Stomach (tissue), 19 donors: ENCODE measurements at places on chromosomes 13 and 19.

GRCh38 chr19:42184401-42184861 is 33.0 kb downstream of the DEDD2 start:
- DNase-seq: peak; percentile 89

- DNase-seq: no peak
These were observed 700.0 kb downstream of the PCDH9 start for GRCh38 chr13:66530158-66530557.

GRCh38 chr13:73987618-73988017 is 146.6 kb downstream of the KLF12 start:
- DNase-seq: no peak

GRCh38 chr13:102227741-102228140 is 174.1 kb downstream of the FGF14 start:
- no peak for DNase-seq

GRCh38 chr13:47521890-47522487 is 479.1 kb downstream of the SUCLA2 start:
- no peak for DNase-seq

DNA sequence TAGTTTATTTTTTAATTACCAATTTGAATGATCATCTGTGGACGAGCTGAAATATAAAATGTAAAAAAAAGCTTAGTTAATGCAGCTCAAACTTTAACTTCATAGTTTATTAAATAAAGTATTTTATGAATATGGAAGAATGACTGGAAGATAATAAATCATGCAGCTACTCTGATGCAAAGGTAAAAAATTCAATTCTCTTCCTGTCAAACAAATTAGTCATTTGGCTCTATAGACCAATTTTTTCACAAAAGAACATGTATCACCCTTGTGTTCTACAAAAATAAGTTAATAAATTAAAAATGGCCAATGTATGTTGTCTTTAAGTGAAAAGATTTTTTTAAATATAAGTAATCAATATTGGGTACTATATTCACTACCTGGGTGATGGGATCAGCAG is 26.2 kb downstream of the EXOSC8 start:
- no peak for DNase-seq

DNA sequence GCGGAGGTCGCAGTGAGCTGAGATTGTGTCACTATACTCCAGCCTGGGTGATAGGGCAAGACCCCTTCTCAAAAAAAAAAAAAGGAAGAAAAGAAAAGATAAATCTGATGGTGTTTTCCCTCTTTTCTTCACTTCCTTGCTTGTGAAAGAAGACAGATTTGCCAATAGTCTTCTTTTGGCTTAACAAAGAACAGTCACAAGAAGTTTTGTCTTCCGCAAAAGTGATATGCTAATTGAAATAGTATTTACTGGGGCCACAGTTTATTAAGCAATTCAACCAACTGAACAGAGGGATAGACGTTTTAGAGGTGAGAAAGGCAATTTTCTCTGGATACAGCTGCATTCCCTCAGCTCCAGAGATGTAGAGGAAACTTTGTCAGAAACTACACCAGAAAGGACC is 22.9 kb upstream of the PLAUR start:
- no peak for DNase-seq
